ENCODE measurements at places on chromosomes 5 and 9.

GRCh38 chr5:117182104-117182503 lies 607.5 kb upstream of the SEMA6A start:
- DNase-seq, result no peak

DNA sequence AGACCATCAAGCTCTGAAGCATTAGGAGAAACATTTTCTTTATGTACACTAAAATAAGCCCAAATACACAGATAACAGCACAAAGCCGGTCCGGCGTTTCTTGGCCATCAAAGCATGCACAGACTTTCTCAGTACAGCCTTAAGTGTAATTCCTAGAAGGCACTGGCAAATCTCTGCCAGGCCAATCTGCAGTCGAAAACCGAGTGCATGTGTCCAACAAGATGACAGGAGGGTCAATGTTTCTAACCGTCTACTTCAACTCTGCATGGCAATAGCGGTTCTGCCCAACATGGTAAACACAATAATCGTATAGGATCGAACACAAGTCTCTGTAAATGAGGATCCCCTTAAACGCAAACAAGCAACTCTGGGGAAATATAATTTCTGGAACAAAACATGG lies 1.1 kb downstream of the ARL15 start:
- DNase-seq, result no peak

DNA sequence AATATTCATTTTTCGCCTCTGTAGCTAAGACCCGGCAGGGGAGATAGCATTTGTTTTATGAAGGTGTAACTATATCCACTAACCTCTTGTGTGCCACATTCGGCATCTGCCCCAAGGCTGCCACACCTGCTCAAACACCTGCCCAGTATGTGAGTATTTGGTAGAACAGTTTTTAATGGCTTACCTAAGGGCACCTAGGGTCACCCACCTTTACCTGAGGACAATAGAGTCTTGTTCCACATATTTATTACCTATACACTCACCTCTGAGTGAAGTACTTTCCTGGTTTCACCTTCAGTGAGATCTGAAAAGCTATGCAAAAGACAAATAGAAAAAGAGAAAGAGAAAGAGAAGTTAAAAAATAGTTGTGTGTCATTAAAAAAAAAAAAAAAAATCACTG lies 68.0 kb upstream of the PIP5K1B start:
- DNase-seq, result no peak

GRCh38 chr5:90000351-90000750 lies 409.2 kb downstream of the CETN3 start:
- peak; percentile 25 for DNase-seq
